ENCODE measurements at places on chromosomes 13 and 19.

GRCh38 chr13:30735872-30736175, 481 bp downstream of the ALOX5AP start:
- DNase-seq: no peak

GRCh38 chr19:4403005-4403761, 743 bp downstream of the CHAF1A start:
- no peak for DNase-seq

- DNase-seq: no peak
Observed at GRCh38 chr13:71017607-71018006, 849.4 kb downstream of the DACH1 start.

- peak; percentile 72 for DNase-seq
Observed at GRCh38 chr13:26985285-26985878, 186.2 kb downstream of the USP12 start.

GRCh38 chr13:72514146-72514545, 213.3 kb downstream of the MZT1 start:
- DNase-seq: no peak

DNA sequence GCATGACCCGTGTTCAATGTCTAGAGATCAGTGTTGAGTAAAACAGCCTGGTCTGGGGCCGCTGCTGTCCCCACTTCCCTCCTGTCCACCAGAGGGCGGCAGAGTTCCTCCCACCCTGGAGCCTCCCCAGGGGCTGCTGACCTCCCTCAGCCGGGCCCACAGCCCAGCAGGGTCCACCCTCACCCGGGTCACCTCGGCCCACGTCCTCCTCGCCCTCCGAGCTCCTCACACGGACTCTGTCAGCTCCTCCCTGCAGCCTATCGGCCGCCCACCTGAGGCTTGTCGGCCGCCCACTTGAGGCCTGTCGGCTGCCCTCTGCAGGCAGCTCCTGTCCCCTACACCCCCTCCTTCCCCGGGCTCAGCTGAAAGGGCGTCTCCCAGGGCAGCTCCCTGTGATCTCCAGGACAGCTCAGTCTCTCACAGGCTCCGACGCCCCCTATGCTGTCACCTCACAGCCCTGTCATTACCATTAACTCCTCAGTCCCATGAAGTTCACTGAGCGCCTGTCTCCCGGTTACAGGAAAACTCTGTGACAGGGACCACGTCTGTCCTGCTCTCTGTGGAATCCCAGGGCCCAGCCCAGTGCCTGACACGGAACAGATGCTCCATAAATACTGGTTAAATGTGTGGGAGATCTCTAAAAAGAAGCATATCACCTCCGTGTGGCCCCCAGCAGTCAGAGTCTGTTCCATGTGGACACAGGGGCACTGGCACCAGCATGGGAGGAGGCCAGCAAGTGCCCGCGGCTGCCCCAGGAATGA, 1.5 kb upstream of the CEACAM5 start:
- peak; percentile 57 for DNase-seq

DNA sequence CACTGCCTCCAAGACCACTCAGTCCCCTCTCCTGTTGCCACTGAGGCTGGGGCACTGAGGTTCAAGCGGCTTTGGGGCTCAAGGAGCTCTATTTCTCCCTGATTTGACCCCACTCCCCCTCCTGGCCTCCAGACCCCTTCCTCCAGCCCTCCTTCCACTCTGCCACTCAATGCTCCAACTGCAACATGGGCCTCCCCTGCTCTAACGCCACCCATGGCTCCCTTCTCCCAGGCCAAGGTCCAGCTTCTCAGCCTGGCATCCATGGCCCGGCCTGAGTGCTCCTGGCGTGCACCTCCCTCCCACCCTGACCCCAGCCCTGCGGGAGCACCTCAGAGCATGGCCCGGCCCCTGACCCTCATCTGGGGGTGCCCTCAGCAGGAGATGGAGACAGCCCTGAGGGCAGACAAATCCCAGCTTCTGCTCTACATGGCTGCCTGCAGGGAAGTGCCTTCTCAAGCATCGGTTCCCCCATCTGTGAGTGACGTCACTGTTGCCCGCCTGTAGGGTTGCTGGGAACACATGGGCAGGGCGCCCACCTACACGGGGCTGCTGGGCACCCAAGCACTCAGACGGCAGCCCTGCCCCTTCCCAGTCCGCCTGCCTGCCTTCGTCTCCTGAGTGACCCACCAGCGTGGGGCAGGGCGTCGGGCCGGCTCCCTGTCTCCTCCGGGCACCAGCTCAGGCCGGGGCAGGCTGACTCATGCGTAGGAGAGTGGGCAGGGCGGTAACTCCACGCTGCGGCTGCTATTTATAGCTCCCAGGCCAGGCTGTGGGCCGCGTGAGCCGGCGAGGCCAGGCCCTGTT, 1.6 kb upstream of the DIRAS1 start:
- DNase-seq: no peak

- no peak for DNase-seq
Observed at GRCh38 chr19:1668486-1669270, 16.3 kb upstream of the TCF3 start.

DNA sequence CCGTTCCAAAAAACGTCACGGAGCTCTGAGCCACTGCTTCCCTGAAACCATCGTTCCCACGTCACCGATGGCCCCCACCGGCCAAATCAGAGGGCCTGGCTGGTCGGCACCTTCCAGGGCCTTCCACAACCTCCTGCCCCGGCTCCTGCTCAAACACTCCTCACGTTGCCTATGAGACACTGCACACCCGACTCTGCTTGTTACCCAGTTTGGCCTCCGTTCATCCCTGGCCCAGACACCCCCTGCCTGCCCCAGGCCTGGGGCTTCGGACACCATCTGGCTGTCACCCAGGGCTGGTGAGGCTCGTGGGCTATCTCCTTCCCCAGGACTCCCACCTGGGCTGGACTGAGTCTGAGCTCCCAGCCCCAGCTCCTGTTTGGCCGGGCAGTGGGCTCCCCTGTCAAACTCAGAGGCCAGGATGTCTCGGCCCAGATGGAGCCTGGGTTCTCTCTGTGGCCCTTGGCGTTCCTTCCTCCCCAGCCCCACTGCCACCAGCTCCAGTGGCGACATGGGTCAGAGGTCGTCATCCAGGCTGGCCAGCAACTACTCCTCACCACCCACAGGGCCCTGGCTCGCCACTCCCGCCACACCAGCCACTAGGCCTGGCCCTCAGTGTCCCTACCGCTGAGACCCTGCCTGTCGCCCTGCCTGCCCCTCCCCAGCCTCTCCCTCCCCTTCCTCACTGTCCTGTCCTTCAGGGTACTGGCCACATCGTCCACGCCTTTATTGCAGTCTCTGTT, 17.7 kb downstream of the CERS1 start:
- DNase-seq: no peak

GRCh38 chr13:100808330-100809128, 133.9 kb upstream of the TMTC4 start:
- DNase-seq: no peak

- DNase-seq: peak; percentile 44
Observed at GRCh38 chr19:52536448-52536800, 9.0 kb downstream of the ZNF808 start.

DNA sequence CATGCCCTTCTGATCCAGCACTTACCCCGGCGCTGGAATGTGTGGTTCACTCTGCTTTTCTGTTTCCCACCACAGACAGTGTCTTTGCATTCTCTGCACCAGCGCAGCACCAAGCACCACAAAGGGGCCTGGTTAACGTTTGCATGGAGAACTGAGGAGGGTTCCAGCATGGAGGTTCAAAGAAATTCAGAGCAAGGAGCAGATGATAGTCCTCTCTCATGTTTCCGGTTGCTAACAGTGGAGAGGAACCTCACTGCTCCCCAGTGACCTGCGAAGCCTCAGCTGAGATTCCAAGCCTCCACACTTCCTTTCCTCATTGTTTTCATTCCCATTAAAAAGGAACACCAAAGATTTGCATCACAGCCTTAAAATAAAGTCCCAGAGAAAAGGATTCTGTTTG, 99.7 kb downstream of the STARD13 start:
- no peak for DNase-seq

DNA sequence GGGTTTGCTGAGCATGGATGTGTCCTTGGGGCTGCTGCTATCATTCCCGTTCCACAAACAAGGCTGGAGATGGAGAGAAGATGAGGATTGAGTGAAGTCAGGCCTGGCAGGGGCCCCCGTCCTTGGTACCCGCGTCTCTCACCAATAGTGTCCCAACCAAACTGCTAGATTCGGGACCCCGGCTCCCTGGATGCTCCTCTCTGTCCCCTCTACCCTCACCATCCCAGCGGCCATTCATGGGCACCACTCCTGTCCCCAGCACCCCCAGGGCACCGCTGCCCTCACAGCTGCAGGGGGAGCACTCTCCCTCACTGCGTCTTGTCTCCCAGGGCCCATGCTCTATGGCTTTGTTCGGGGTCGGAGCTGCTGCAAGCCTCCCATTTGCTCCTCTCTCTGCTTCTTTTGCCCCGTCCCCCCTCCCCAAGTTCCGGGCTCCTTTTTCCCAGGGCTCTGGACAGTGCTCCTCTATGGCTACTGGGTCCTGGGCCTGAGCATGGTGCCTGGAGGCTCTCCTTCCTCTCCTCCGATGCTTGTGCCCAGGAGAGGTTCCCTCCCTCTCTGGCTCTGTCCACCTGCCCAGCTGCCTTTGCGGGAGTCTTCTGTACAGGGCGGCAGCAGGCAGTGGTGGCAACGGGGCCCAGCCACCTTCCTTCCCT, 219.5 kb downstream of the TEX29 start:
- DNase-seq: no peak

- DNase-seq: no peak
Observed at GRCh38 chr13:101915755-101916107, 463.3 kb downstream of the ITGBL1 start.

DNA sequence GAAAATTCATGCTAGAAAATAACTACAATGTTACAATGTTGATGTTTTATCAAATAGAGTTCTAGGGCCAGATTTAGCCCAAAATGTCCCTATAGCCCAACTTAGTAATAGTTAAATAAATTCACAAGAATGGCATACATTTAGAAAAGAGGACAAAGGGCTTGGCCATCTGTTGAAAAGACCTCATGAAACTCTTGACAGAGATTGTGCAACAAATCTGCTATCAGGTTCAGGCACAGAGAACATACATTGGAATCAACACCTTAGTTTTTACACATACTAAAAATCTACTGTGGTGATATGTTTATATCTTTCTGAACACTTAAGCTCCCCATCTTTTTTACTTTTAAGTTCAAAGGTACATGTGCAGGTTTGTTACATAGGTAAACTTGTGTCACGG, 298.3 kb upstream of the DACH1 start:
- no peak for DNase-seq

DNA sequence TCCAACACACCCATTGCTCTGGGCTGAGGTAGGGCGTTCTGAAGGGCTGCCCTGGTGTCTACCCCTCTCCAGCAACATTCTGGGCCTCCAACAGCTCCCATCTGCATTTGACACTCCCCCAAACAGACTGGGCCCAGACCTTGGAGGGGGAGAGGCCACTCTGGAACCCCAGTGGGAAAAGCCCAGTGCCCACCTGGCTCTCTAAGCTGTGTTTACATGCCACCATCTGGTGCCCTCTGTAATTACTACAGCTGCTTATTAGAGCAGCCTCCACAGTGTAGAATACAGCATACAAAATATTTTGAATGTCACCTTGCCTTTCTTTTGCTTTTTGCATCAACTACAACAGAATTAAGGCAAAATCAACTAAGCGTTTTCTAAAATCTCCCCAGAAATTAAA, 35.8 kb upstream of the TM9SF2 start:
- no peak for DNase-seq

DNA sequence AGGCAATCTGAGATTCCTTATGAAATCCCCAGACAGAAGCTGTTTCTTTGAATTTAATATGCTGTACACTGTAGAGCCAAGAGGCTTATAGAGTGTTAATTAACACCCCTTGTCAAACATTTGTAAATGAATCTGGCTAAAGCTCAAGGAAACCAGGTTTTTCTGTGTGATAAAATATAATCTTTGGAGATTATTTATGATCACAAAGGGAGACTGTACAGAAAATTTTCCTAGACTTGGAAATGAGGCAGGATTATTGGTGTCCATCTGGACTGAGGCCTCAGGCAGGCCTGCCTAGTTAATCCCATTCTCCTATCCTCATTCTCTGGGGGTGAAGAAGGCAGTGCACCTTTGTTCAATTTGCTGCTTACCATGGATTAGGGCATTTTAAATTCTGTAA, 17.8 kb downstream of the KL start:
- DNase-seq: no peak

DNA sequence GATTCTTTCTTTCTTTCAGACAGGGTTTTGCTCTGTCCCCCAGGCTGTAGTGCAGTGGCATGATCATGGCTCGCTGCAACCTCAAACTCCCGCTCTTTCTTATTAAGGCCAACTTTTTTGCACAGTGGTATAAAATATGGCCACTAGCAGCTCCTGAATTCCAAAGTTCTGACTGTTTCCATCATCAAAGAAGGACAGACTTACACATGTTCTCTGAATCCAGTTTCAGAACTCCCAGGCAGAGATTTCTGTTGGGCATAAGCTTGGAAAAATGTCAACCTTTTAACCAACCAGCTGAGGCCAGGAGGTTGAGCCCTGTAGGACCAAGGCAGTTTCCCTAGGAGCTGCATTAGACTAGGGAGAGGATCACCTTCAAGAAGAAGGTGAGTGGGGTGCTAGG, 184.1 kb downstream of the HS6ST3 start:
- DNase-seq: no peak

GRCh38 chr19:11324748-11325389, 14.6 kb downstream of the RAB3D start:
- no peak for DNase-seq

GRCh38 chr13:49820591-49821215, 28.2 kb upstream of the KPNA3 start:
- DNase-seq: no peak

GRCh38 chr13:79485014-79485811, 4.3 kb downstream of the NDFIP2 start:
- DNase-seq: no peak

DNA sequence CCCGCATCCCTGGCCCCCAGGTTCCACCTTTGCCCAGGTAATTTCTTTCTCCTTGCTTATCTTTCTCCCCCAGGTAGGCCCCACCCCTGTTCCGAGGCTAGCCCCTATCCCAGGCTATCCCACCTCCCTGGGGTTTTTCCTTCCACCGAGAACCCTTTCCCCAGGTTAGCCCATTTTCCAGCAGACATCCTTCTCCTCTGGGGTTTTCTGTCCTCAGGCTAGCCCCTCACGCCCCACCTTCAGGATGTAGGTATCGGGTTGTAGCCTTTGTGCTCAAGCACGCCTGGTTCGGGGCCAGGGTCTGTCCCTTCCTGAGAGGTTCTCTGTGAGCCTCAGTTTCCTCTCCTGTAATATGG, 837 bp downstream of the FSD1 start:
- no peak for DNase-seq

GRCh38 chr13:112693831-112694497, 4.1 kb downstream of the ATP11A start:
- no peak for DNase-seq

GRCh38 chr13:49932066-49932465, 4.1 kb downstream of the SPRYD7 start:
- no peak for DNase-seq

All from stimulated activated naive CD4-positive, alpha-beta T cell (primary cell).